ENCODE measurements at places on chromosomes 4 and X. TPM values are rescaled to one million over a fixed set of nuclear protein-coding genes. Genes with fewer than 3 reads are reported as not detected.

KCND1 gene
- total RNA-seq, result 2.4 TPM

HSFX4 gene
- total RNA-seq, result not detected

CPZ gene
- total RNA-seq, result 0.91 TPM

MGAT4D gene
- total RNA-seq, result not detected

MAGEA8 gene
- total RNA-seq, result not detected

EREG gene
- 126 TPM for total RNA-seq

UBQLN2 gene
- 34.4 TPM for total RNA-seq

CNGA1 gene
- not detected for total RNA-seq

LUZP4 gene
- total RNA-seq, result not detected

SHISA3 gene
- 4.3 TPM for total RNA-seq

SEPSECS gene
- total RNA-seq, result 4.5 TPM

EPGN gene
- not detected for total RNA-seq

H2BW2 gene
- total RNA-seq, result not detected

KLB gene
- total RNA-seq, result not detected

TLL1 gene
- 0.08 TPM for total RNA-seq

TCEAL2 gene
- total RNA-seq, result not detected

EGF gene
- 0.13 TPM for total RNA-seq

F9 gene
- total RNA-seq, result not detected

GLRB gene
- 5.8 TPM for total RNA-seq

TMPRSS11F gene
- total RNA-seq, result not detected

COL4A6 gene
- total RNA-seq, result 16.4 TPM

MYOZ2 gene
- total RNA-seq, result 0.08 TPM

MAGEE2 gene
- total RNA-seq, result not detected

HCCS gene
- 11.7 TPM for total RNA-seq

SMR3B gene
- not detected for total RNA-seq

PCDH19 gene
- total RNA-seq, result under 0.01 TPM

REELD1 gene
- not detected for total RNA-seq

RRH gene
- 0.13 TPM for total RNA-seq

TRIM60 gene
- not detected for total RNA-seq

JADE3 gene
- 3.3 TPM for total RNA-seq

PLAC8 gene
- not detected for total RNA-seq

TMEM154 gene
- total RNA-seq, result 0.72 TPM

HELT gene
- total RNA-seq, result not detected

SPCS3 gene
- total RNA-seq, result 69.1 TPM

PDGFC gene
- total RNA-seq, result 22.8 TPM

MAGEA9B gene
- total RNA-seq, result not detected

PDE5A gene
- total RNA-seq, result 158 TPM

RS1 gene
- not detected for total RNA-seq

PAGE4 gene
- not detected for total RNA-seq

PNMA6E gene
- total RNA-seq, result not detected

SPINK2 gene
- total RNA-seq, result not detected

CT47B1 gene
- total RNA-seq, result not detected

UGT2B10 gene
- total RNA-seq, result not detected

RBMX2 gene
- total RNA-seq, result 30.9 TPM

Data from epithelial cell of alveolus of lung (primary cell).